Aorta (tissue), 5 donors: ENCODE measurements at places on chromosomes 11 and 22. TPM values are rescaled to one million over a fixed set of nuclear protein-coding genes. Genes with fewer than 3 reads are reported as not detected.

Gene RAG2
- not detected for total RNA-seq

Gene GPR83
- total RNA-seq = 0.15 TPM

Gene NELL1
- not detected for total RNA-seq

Gene MUC15
- total RNA-seq = not detected

Gene DRD4
- total RNA-seq = 2.1 TPM

Gene SCUBE2
- total RNA-seq = 2.8 TPM

Gene GLYAT
- total RNA-seq = not detected

Gene KRTAP5-11
- total RNA-seq = not detected

Gene TMEM45B
- total RNA-seq = 0.19 TPM

Gene EXT2
- total RNA-seq = 69.4 TPM

Gene SLC6A5
- total RNA-seq = not detected

Gene TYR
- not detected for total RNA-seq

Gene RIN1
- 8.3 TPM for total RNA-seq

Gene C11orf68
- 45.6 TPM for total RNA-seq

Gene ACRV1
- total RNA-seq = not detected

Gene OR52K2
- not detected for total RNA-seq

Gene KCNK7
- total RNA-seq = 1.3 TPM

Gene TRIM51
- total RNA-seq = not detected

Gene OR52E8
- total RNA-seq = not detected

Gene NAP1L4
- 99.5 TPM for total RNA-seq

Gene PGA5
- total RNA-seq = 1.0 TPM

Gene UQCC3
- total RNA-seq = 4.8 TPM

Gene MIAT
- 5.0 TPM for total RNA-seq

Gene CDCA5
- 0.81 TPM for total RNA-seq

Gene NXPE2
- 0.99 TPM for total RNA-seq

Gene MPZL3
- total RNA-seq = 2.7 TPM

Gene FUT4
- total RNA-seq = 8.7 TPM

Gene C1QTNF5
- 88.2 TPM for total RNA-seq

Gene NAV2
- total RNA-seq = 84.6 TPM

Gene YPEL4
- total RNA-seq = 0.97 TPM

Gene POGLUT3
- 49.0 TPM for total RNA-seq

Gene FDXACB1
- total RNA-seq = 1.4 TPM

Gene PHF21B
- 1.8 TPM for total RNA-seq

Gene TSSK2
- total RNA-seq = not detected

Gene SERHL2
- 2.0 TPM for total RNA-seq

Gene HOATZ
- not detected for total RNA-seq

Gene GRAMD4
- 15.6 TPM for total RNA-seq

Gene MS4A12
- not detected for total RNA-seq

Gene SYT8
- total RNA-seq = 0.75 TPM

Gene GLYATL1
- not detected for total RNA-seq

Gene KDM4E
- not detected for total RNA-seq

Gene OR51B4
- not detected for total RNA-seq
